ENCODE measurements at places on chromosomes 6 and 20.

DNA sequence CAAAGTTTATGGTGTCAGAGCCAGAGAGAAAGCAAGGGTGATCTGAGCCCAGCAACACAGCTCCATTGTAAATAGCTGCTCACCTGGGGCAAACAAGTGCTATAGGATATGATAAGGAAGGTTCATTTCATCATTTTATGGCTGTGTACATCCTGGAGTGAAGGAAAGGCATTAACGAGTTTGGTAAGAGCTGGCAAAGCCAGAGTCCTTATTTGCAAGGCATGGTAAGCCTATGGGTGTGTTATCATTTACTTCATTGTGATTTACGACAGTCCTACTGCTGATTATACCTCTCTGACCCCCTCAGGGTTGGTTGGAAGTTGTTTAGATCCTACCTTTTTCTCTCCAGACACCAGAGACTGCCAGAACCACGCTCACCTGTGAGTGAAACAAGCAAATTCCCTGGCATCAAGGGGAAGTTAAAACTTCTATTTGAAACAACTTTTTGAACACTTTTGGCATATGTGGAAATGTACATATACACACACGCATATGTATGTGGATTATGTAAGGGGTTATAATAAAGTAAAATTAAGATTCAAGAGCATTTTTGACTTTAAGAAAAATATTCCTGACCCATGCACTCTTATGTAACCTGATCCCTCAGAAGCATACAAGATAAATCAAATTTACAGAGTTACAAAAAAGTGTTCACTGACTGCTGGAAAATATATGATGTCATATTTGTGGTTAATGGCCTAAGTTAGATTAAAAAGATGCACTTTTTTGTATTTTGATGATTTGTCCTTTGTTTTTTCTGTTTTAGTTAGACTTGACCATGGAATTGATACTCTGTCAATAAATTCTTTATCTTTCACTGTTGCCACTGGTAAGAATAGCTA, 40.4 kb upstream of the EDN1 start:
- DNase-seq, result no peak

DNA sequence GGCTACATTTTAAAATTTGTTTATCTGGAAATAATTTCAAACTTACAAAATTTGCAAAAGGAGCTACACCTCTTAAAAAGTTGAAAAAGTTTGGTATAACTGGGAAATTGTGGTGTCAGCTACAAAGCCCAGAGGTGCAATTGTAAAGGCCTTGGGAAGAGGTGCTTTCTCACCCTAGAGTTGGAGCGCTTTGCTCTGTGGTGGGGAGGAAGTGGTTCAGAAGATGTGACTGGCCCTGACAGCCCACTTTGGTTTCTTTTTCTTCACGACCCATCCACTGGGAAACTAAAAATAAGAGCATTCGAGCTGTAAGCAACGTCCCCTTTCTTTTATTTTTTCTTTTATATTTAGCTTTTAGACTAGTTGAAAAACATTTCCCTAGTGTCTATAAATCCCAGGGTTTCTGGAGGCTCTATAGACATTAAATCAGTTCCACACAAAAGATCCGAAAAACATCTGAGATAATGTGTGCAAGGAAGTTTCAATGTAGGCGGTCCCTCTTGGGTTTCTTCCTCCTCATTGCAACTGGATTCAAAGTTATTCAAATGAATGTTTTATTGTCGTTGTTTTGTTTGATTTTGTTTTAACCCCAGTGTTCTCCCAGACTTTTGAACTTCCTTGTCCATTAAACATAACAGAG, 397.8 kb downstream of the KIF16B start:
- DNase-seq, result no peak

GRCh38 chr6:150584065-150584464, 15.6 kb upstream of the PLEKHG1 start:
- no peak for DNase-seq

DNA sequence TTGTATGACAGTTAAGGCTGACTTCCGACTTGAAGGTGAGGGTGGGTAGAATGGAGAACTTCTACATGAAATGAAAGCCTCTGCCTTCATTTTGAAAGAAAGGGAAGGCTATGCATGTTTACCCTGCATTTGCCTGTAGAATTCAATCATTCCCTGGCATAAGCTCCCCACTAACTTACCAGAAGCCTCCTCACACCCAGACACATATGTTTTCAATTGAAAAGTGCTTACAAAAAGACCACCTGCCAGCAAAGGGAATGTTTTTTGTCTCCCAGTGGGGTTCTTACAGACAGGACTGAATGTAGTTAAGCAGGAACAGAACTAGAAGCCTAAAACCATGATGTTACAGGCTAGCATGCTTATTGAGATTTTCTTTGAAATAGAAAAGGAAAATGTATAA, 392.1 kb upstream of the HSF2 start:
- DNase-seq, result no peak

DNA sequence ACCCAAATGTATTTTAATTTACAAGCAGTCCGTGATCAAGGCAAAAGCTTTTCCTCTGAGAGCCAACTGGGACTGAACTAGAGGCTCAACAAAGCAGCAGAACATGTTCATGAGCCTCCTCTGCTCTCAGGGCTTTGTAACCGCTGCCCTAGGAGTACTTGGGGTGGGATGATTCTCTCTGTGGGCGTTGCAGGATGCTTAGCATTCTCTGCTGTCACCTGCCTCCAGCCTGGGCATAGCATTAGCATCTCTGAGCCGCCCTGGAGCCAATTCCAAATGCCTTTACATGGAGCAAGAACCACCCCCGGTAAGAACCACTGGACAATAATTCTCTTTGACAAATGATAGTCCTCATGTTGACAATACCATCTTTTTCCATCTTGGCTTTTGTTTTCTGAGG, 237.6 kb upstream of the CDH4 start:
- no peak for DNase-seq

Measured in stimulated activated CD4-positive, alpha-beta T cell treated with anti-CD3 and anti-CD28 coated beads, Interleukin-15, amount 100 ng/mL, for 24 hours (primary cell).